ENCODE measurements at places on chromosomes 13 and 19. TPM values are rescaled to one million over a fixed set of nuclear protein-coding genes. Genes with fewer than 3 reads are reported as not detected.

DNA sequence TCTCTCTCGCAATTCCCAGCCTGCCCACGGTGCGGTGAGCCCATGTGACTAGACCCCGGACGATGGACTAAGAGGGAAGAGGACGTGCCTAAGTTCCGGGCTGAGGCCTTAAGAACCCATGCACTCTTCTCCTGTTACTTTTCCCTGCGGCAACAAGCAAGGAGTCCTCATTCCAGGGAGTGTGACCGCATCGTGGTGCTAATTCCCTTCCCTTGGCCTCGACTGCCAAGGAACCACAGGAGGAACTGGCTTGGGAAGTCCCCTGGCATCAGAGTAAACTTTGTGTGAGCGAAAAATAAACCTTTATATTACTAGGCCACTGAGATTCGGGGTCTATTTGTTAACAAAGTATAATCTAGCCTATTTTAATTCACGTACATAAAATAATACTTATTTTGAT, 34.0 kb downstream of the FGF14 start:
- DNase-seq = no peak

The PEG3 gene
- 13.7 TPM for total RNA-seq

The FFAR2 gene
- 0.36 TPM for total RNA-seq

DNA sequence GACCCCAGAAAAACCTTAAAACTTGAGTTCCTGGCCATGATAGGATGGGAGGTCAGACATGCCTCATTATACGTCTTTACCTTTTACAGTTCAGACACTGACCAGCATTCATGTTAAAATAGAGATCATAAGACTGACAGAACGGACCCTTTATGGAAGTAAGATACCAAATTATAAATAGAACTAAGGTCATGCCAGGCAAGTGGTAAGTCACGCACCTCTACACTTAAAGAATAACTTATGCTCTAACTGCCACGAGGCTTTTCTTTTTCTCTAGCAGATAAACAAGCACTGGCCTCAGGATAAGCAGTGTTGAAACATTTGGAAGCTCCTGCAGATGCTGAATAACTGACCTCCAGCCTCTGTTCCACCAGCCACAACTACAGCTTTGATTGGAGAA, 28.4 kb downstream of the GPR42 start:
- no peak for DNase-seq

DNA sequence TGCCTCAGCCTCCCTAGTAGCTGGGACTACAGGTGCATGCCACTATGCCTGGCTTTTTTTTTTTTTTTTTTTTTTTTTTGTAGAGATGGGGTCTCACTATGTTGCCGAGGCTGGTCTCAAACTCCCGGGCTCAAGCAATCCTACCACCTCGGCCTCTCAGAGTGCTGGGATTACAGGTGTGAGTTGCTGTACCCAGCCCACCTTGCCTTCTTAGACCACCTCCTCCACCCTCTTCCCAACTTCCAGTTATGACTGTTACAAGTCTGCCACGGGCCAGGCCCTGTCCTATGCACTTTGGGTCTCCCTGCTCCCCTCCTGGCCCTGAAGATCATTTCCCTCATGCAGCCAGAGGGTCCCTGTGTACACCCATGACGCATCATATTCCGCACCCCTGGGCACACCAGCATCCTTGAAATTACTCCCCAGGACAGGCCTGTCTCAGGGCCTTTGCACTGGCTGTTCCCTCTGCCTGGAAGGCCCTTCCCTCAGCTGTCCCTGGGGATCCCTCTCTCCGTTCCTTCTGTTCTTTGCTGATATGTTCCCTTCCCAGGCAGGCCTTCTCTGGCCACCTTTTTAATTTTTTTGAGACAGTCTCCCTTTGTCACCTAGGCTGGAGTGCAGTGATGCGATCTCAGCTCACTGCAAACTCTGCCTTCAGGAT, 3.0 kb downstream of the LGALS4 start:
- DNase-seq = no peak

DNA sequence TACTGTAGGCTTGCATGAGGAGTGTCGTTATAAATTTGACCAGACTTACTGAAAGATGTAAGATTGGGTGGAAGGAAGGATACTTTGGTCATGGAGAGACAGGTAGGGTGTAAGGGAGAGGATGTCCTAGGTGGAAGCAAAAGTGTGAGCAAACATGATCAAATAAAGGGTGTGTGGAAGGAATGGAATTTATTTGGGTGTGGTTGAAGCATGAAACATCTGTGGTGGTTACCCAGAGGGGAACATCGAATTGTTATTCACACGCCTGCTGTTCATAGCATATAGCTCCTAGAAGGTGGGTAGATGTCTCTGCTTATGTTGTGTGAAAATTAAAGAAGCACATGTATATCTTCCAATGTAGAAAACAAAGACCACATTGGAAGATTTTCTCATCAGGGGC, 157.7 kb downstream of the ATP8A2 start:
- DNase-seq = no peak

GRCh38 chr19:32976223-32976805, 4.3 kb downstream of the FAAP24 start:
- DNase-seq = peak; percentile 73

GRCh38 chr13:19685034-19685433, 51.6 kb downstream of the MPHOSPH8 start:
- no peak for DNase-seq

The ZNF665 gene
- total RNA-seq = 11.7 TPM

The LGI4 gene
- total RNA-seq = 15.5 TPM

DNA sequence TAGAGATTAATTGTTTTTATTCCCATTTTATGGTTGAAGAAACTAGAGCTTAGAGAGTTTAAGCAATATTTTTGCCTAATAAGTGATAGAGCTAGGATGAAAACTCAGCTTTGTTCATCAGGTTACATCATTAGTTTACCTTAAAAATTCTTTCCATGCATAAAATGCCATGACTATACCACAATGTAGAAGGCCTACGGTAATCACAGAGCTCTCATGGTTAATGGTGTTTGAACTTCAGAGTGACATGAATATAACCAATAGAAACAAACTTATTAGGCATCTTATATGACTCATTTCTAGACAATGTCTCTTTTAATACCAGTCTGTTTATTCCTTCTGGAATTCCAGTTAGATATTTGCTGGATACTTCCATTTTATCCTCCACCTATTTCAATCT, 78.5 kb downstream of the FGF9 start:
- no peak for DNase-seq

- peak; percentile 86 for DNase-seq
Observed at GRCh38 chr19:35644987-35645679, 3.0 kb upstream of the COX6B1 start.

The ZNF573 gene
- total RNA-seq = 15.7 TPM

Measured in ureter (tissue), 1 donor.